WTC11 (cell line): ENCODE measurements at places on chromosomes 5 and 9.

DNA sequence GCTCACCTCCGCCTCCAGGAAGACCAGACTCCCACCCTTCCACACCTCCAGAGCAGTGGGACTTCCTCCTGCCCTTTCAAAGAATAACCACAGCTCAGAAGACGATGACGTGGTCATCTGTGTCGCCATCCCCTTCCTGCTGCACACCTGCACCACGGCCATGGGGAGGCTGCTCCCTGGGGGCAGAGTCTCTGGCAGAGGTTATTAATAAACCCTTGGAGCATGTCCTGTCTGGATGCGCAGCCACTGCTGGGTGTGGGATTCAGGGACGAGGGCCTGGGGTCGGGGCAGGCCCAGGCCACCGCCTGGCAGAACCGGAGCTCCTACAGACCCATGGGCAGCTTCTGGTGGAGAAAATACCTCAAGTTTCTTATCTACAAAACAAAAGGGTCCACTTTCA lies 5.0 kb downstream of the PAEP start:
- DNase-seq, result no peak

GRCh38 chr9:125764198-125764597 lies 17.0 kb downstream of the PBX3 start:
- DNase-seq, result no peak

DNA sequence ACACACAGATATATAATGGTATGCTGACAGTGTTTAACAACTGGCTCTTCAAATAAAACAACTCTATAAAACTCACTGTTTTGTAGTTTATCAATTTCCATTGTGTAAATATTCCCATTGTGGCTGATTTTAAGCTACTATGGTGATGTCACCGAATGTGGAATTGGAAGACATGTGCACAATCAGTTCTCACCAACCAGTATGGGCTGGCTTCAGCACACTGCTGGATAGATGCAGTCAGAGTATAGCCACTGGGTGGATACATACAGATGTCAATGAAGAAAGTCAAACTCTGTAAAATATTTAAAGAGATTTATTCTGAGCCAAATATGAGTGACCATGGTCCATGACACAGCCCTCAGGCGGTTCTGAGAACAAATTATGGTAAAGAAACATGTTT lies 475.9 kb upstream of the SMARCA2 start:
- DNase-seq, result no peak

- no peak for DNase-seq
Observed at GRCh38 chr5:65440456-65440855, 41.3 kb downstream of the ADAMTS6 start.

- DNase-seq, result no peak
Observed at GRCh38 chr9:14924230-14925219, 14.3 kb upstream of the FREM1 start.

GRCh38 chr9:83959061-83959460 lies 21.0 kb downstream of the HNRNPK start:
- DNase-seq, result no peak

DNA sequence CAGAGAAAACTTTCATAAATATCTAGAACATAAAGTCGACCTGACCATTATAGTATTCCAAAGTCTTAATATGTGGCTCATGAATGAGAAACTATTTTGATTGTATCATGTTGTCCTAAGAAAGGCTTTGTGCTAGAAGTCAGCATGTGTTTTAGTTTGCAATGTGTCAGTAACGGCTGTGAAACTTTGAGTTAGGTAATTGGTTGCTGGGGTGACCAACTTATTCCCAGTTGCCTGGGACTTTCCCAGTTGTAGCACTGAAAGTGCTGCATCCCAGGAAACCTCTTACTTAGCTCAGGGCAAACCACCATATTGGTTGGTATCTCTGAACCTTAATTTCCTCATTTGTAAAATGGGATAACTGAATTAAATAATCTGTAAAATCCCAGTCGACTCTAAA lies 114.6 kb upstream of the SLC12A2 start:
- DNase-seq, result no peak
